ENCODE measurements at places on chromosomes 5 and 9.

DNA sequence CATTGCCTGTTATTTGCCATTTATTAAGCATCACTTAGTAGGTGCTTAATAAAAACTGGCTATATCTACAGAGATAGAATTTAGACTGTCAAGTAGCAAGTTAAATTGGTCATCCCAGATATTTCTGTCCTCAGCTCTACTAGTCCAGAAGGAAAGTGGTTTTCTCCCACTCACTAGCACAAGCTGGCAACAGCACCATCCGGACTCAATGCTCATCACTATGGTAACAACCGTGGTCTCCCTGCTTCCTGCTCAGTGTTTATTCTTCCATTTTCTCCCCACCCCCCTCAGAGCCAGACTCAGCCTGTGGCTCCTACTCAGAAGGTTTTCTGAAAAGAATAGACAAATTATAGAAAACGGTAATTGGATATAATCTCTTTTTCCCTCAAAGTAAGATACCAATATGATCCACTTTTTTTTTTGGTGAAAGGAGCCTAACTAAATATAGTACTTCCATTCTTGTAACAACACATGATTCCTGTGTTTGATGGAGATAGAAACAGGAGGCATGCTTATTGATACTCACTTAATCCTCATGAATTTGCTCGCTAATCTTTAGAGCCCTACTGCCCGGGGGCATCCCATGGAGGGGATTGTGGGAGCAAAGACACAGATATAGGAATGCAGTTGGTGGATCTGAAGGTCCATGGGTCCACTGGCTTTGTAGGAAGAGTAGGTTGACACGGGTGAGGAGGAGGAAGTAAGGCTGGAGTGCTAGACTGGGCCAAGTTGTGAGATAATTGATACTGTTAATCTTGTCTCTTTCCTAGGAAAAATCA, 191.4 kb downstream of the MAN2A1 start:
- no peak for DNase-seq

GRCh38 chr5:160092960-160093707, 26.1 kb downstream of the PWWP2A start:
- no peak for DNase-seq

DNA sequence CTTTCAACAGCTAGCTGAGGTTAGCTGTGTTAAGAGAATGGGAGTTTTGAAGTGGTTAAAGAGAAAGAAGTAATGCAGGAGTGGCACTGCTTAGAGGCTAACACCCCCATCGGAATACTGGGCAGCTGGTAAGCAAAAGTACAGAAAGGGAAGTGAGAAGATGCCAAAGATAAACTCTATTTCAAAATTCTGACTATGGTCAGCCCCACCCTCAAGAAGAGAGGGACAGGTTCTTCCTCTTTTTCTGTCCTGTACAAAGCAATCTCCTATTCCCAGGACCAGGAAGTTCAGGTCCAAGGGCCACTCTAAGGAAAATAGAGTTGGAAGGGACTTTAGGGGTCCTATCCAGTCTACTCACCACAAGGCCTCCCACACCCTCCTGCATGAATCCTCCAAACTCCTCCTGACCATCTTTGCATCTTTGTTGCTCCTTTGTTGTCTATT, 45.9 kb upstream of the JAK2 start:
- DNase-seq, result no peak

GRCh38 chr5:119177226-119177625, 106.3 kb downstream of the DMXL1 start:
- no peak for DNase-seq

- DNase-seq, result no peak
Measured at GRCh38 chr5:168365581-168366081, 74.2 kb downstream of the WWC1 start.

GRCh38 chr9:94839398-94839797, 112.9 kb downstream of the AOPEP start:
- DNase-seq, result no peak

DNA sequence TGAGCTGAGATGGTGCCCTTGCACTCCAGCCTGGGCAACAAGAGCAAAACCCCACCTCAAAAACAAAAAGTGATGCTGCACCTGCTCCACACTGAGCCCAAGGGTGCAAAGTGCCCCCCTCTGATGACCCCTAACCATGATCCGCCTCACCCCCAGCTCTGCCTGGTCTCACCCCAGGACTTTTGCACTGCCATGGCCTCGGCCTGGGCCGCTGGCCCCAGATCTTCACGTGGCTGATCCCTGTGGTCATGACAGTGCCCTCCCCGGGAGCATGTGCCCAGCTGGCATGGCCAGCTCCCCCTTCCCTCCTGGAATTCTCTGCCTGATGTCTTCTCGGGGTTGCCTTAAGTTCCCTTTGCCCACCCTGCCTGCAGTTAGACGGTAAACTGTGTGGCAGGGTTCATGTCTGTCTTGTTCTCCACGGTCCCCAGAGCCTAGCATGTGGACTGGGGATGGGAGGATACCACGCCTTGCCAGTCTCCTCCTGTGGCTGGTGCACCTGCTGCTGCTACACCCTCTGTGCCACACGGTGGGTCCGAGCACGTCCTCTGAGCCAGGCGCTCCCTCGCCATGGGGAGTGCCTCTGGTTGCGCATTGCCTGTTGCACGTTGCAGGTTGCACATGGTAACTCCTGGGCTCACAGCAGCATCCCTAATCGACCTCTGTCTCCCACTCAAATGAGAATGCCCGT, 77.4 kb upstream of the PPP1R26 start:
- DNase-seq, result no peak

- no peak for DNase-seq
Measured at GRCh38 chr5:59745415-59745863, 148.1 kb downstream of the PDE4D start.

- no peak for DNase-seq
Measured at GRCh38 chr9:83444110-83444509, 94.1 kb downstream of the FRMD3 start.

- DNase-seq, result no peak
Measured at GRCh38 chr5:36593867-36594266, 12.5 kb upstream of the SLC1A3 start.

GRCh38 chr9:96394832-96395496, 11.5 kb upstream of the SLC35D2 start:
- no peak for DNase-seq

GRCh38 chr9:33781736-33782135, 13.6 kb upstream of the PRSS3 start:
- no peak for DNase-seq

DNA sequence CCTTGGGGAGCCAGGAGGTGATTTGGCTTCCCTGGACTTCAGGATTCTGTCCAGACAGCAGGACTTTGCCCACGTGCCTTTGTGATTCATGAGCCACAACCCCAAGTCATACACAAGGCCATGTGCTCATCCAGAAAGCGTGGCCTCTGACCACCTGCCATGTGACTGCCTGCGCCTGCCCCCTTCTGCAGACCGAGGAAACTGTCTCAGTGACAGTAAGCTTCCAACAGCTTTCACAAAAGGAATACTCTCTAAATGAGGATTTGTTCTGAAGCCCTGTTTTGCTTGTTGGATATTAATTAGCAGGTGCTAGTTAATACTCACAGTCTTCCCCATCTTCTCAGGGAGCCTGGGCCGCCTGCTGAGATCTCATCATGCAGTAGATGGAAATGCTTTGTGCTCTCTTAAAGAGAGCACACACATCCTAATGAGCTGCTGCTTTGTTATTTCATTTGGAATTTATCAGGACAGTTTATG, 36.9 kb upstream of the ANGPTL2 start:
- no peak for DNase-seq

GRCh38 chr5:172188893-172189692, 1.1 kb upstream of the STK10 start:
- no peak for DNase-seq

- DNase-seq, result no peak
Measured at GRCh38 chr5:173598686-173599085, 17.8 kb downstream of the BOD1 start.

DNA sequence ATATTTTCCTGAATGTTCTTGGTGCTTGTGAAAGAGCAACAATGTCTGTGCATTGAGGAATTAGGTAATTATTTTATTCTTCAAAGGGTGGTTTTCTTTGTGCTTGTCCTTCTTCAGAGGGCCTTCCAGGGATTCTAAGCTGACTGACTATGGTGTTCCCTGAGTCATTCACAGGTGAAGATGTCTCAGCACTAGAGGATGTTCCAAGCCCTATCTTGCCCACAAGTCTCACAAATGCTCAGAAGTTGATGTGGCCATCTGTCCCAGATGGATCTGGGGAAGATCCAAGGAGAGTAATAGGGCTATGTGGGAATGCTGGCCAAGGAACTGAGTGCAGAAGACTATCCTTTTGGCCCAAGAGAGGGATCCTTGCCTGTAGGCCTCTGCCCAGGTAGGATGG, 120.9 kb downstream of the ADAMTSL1 start:
- DNase-seq, result no peak

- DNase-seq, result peak; percentile 44
Measured at GRCh38 chr5:37847978-37848425, 8.2 kb upstream of the GDNF start.

DNA sequence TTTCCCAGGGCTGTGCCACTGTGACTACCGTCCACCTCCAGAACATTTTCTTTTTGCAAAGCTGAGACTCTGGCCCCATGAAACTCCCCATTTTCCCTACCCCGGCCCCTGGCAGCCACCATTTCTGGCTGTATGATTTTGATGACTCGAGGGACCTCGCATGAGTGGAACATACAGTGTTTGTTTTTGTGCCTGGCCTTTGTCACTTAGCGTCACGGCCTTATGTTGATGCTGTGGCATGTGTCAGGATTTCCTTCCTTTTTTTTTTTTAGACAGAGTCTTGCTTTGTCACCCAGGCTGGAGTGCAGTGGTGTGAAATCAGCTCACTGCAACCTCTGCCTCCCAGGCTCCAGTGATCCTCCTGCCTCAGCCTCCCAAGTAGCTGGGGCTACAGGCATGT, 42.7 kb downstream of the ASS1 start:
- DNase-seq, result no peak

DNA sequence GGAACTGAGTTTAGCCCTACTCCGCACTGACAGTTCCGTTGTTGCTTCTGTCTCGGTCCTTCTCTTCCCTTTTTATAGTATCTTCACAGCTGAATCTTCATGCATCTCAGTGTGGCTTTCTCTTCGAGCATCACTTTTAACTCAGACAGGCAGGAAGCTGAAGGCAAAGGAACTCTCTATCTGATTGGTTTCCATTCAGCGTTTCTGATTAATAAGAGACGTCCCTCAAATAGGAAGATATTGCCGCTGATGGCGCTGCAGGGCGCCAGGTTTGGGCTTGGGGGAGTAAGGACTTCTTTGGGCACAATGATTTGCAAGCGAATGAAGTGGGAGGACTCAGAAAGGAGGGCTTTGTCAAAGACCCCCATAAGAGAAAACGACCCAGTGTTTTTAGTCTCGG, at the start of gene CDH9:
CDH9 (minus strand) TSS at position 111 of the 400 bp plus-strand sequence. CDS start 50,253 bp downstream, outside the sequence.
- no peak for DNase-seq

GRCh38 chr5:58211441-58211840, 248.4 kb downstream of the PLK2 start:
- no peak for DNase-seq

DNA sequence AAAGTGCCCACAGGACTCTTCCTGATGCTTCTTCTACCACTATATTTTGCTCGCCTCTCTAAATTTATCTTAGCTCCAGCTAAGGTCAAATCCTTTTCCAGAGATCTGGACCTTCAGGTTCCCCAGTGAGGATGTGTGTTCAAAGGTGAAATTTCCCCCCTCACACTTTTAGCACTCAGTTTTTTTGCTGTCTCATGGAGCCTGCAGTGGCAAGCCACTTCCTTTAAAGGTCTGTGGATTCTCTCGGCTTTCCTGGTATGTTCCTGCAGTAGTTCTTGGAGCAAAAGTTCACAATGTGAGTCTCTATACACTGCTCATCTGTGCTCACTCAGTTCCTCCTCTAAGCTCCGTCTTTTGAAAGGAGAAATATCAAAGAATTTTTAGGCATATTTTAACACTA, 181.4 kb downstream of the LURAP1L start:
- DNase-seq, result no peak

DNA sequence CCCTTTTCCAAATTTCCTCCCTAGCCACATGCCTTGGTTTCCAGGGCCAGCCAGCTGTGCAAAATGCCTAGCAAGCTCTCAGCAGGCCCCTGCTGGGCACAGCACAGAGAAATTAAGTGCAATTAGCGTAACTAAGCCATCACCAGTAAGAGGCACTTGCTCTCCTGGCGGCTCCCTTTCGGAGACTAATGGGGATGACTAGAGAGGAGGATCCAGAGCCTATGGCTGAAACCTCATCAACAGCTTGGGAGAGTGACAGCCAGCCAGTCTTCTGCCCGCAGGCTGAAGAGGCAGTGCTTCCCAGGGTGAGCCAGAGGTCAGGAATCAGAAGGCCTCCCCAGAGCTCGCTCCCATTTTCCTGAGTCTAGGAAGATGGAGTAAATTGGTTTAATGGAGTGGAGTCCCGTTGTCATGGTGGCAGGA, 108.4 kb downstream of the KCNIP1 start:
- DNase-seq, result no peak

DNA sequence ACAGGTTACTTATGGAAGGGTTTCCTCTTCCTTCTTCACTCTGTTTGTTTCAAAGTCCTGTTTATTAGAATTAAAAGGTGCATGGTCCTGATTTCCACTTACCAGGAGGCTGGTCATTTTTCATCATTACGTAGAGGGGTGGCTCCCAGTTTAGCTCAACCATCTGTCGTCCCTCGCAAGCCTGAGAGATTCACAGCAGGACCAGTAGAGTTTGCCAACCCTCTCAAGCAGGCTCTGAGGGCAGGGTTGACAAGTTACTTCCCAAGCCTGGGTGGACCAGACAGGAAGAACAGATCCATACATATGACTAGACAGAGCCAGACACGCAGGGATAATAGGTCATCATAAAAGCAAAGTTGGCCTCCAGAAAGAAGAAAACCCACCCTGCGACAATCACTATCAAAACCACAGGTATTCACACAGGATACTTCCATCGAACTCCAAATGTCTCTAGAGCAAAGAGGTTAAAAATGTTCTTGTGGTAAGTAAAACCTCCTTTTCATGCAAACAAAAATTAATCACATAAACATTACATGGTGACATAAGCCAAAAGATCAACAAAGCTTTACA, 151.9 kb downstream of the ELAVL2 start:
- no peak for DNase-seq
